Left lung (tissue), 14 donors: ENCODE measurements at places on chromosomes 16 and 17.

GRCh38 chr17:27420211-27420950 is 35.9 kb upstream of the KSR1 start:
- no peak for DNase-seq

DNA sequence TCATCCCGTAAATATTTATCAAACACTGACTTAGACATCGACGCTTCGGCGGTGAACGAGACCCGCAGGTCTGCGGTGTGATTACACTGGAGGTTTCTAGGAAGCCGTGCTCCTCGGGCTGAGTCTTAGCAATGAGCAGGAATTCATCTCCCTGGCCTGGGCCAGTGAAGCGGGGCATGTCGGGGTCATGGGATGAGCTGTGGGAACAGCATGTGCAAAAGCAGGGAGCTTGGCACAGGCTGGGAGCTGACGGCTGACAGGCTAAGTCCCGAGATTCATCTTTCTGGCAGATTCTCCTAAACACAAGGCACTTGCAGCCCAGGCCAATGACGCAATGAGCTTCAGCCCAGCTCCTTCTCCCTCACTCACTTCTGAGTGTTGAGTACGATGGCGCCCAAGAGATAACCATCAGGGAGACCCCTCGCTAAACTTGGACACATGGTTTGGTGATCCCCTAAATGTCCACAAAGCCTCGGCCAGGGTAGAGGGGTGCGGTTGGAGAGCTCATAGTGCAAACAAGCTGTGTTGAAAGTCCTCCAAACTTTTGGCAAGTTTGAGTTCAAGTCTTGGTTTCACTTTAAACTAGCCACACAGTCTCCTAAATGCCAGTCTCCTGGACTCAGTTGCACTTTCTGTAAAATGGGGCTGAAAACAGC is 12.8 kb downstream of the CRISPLD2 start:
- peak; percentile 76 for DNase-seq

DNA sequence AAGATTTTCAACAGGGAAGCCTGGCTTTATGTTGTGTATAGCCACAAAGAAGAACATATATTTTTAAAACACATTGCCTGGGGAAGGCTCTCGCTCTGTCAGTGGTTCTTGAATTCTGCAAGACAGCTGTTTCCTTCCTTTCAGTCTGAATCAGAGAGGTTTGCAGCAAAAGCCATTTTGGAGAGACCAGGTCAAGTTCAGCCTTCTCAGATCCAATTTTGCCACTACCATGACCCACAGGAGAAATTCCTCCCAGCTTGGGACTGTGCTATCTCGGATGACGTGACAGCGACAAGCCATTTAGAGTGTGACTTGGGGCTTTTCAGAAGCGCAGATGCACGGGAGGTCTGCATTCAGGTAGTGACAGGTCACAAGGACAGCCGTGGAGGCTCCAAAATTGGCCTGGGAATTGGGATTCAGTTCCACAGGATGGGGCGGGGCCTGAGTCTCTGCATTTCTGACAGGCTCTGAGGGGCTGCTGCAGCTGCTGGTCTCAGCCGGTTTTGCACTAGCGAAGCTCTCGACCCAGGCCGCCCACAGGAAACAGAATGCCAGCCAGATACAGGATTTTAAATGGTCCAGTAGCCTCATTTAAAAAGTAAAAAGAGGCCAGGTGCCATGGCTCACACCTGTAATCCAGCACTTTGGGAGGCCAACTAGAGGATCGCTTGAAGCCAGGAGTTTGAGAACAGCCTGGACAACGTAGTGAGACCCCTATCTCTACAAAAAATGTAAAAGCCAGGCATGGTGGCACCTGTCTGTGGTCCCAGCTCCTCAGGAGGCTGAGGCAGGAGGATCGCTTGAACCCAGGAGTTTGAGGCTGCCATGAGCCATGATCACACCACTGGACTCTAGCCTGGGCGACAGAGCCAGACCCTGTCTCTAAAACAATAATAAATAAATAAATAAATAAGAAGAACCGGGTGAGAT is 196.6 kb upstream of the CIBAR2 start:
- DNase-seq: no peak

DNA sequence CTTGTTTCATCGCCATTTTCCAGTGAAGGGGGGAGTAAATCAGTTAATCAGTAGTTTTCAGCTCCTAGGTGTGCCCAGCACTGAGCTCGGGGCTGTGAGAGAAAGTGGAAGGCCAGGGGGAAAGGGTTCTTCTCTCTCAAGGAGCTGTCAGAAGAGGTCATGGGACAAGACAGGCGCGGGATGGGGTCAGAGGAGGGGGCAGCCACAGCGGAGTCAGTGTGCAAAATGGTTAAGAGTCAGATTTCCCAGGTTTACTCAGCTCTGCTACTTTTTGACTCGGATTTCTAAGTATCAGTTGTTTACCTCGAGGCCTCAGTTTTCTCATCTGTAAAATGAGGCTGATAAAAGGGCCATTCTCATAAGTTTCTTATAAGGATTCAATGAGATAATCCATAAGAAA is 4.3 kb upstream of the XYLT1 start:
- DNase-seq: no peak

GRCh38 chr17:976312-976711 is 3.3 kb downstream of the NXN start:
- no peak for DNase-seq
